Activated T-helper 9 cell treated with anti-CD3 and anti-CD28 coated beads, Interleukin-2, amount 50 U/mL, for 16 hours (primary cell): ENCODE measurements at places on chromosomes 11 and 22.

DNA sequence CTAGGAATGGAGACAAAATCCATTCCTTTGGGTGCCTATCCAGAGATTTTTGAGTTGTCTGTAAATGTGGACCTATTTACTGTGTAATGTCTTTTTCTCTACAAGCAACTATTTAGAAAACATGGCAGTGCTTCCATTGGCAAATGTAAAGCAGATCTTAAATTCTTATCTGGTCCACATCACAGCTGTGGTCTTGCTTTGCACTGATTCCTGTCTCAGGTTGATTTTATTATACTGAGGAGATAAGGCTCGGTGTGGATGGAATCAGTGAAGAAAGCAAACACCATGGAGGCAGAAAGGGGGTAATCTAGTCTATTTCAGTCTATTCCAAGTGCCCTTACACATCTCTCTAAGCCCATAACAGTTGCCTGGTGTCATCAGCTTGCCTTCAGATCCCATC lies 160.5 kb downstream of the NCAM1 start:
- no peak for DNase-seq

DNA sequence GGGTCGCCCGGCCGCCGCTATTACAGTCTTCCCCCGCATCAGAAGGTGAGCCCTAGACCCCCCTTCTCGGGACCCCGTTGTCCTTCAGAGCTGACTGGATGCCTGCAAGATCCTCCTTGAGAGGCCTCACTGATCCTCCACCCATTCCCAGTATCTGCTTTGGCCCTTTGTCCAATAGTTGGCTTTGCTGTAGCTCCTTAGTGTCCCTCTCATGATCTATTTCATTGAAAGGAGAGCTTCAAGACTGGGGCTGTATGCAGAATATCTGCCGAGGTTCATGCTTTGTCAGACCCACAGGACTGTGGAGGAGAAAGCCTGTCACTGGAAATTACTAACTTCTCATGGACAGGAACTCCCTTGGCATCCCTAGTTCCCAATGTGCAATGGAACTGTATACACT lies 499 bp downstream of the DLAT start:
- no peak for DNase-seq

DNA sequence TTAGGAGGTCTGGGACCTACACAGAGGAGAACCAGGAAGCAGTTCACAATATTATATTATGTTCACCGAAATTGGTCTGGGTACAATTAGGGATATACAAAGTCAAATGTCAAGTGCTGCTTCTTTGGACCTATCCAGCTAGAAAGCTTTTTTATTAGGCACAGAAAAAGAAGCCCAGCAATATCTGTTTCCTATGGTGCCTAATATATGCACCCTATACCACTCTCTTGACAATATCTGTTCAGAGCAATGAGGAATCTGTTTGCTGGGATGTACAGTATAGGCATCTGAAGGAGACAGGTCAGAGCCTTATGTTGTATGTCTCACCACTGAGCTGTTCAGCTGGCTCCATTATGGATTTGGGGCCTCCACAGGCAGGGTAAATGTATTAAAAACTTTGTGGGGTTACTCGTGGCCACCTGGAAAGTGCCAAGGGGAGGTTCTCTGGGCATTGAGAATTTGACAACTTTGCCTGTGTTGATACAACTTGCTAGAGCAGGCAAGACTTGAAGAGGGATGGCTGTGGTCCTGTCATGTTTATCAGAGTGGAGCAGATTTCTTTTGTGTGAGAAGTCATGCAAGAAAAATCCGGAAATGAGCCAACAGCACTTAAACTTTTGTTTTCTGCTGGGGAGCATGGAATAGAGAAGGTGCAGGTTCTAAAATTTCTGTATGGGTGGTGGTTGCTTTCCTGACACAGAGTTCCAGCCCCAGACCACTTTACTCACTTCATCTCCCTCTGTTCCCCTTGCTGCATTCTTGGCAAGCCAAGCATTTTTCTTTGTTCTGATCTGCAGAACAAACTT lies 10.1 kb downstream of the STIM1 start:
- DNase-seq = no peak

- DNase-seq = no peak
Observed at GRCh38 chr11:104846216-104846615, 52.0 kb downstream of the CASP12 start.

DNA sequence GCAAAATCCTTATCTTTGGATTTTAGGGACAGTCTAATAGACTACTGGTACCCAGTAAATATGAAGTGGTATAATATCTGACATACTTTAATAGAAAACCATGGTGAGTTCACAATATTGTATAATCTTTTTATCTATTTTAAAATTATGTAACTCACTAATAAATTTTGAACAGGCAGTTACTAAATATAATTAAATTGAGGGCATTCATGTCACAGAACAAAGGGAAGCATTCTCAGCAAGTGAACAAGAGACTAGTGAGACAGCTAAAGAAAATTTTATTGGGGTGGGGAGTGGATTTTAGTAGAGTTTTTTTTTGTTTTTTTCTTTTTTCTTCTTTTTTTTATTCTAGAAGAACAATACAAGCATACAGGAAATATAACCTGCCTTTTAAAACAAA lies 55.0 kb downstream of the DNAJC24 start:
- no peak for DNase-seq

- DNase-seq = no peak
Observed at GRCh38 chr11:9039198-9039597, 35.4 kb upstream of the NRIP3 start.

DNA sequence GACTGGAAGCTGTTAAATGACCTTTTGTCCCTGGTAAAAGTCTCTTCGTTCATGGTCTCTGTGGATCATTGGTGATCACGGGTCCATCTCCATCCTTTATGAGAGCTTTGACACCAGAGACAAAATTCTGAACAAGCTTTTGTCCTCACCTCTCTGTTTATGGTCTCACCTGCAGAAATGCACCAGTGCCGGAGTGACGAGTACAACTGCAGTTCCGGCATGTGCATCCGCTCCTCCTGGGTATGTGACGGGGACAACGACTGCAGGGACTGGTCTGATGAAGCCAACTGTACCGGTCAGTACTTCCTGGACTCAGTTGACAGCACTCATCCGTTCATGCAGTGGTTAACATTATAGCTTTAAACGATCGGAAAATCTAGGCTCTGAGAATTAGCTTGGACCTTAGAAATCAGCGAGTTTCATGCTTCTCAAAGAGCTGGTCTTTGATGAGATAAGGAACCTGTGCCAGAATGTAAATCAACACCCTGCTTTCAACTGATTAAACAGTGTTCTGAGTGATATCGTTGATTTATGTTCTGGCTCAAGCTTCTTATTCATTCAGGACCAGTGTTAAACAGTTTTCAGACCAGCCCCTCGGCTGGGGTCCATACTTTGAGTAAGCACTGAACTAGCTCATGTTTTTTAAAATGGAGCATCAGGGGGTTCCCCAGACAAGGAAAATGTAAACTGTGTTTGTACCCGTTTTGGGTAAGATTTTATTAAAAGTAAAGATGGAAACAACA lies 124.5 kb upstream of the SORL1-AS1 start:
- DNase-seq = no peak

GRCh38 chr11:104795501-104796213 lies 102.6 kb downstream of the CASP12 start:
- DNase-seq = no peak

GRCh38 chr11:134441281-134441680 lies 29.2 kb upstream of the B3GAT1 start:
- DNase-seq = no peak

DNA sequence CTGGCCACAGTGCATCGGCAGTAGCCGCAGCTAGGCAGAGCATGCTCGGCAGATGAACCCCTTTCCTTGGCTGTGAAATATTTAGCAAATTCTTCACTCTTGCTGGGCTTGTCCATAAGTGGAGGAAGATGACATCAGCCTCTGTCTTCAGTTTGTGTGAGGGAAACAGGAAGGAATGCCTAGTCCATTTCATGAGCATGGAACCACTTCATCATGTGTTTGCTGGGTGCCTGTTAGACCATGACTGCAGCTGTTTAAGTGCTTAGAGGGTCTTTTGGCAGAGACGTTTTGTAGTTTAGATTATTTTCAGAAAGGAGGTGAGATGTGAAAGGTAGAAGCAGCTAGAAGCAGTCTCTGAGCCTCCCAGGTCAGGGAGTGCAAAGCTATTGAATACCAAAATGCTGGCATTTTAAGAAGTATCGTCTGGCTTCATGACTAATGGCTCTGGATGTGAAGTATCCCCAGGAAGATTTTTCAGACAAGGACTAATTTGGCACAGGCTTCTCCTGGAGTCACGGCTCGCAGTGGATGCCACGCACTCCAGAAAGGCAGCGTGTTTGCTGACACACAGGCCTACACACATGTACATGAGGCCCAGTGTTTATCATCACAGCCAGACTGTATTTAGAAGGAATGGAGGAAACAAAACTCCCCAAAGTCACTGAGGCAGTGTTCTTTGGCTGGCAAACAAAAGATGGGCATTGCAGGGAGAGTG lies 43.1 kb upstream of the GRAMD1B start:
- DNase-seq = no peak

DNA sequence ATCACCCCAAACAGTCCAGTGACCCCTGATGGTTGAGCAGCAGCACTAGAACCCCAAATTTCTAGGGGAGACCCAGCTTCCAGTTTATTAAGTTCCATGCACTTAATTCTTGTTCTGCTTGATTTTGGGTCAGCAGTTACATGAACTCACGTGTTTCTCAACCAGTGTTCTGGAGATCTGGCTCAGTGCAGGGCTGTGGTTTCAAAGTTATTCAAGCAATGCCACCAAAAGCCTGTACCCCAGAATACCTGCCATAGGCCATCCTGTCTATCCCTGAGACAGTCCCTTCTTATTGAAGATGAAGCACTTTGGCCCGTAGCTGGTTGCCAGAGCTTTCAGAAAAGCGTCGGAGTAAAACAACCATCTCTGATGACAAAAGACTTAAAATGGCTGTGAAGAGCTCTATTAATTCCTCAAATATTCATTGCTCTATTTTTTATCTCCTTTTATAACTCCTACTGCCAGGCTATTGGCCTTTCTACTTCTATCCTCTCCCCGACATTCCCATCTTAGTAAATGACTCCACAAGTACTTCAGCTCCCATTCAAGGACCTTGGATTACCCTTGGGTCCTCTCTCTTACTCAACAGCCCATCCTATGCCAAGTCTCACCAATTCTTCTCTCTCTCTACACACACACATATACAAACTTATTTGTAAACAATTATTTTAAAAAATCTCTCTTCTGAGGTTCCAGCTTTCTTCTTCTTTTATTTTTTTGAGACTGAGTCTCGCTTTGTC lies 18.0 kb upstream of the VPREB1 start:
- no peak for DNase-seq

DNA sequence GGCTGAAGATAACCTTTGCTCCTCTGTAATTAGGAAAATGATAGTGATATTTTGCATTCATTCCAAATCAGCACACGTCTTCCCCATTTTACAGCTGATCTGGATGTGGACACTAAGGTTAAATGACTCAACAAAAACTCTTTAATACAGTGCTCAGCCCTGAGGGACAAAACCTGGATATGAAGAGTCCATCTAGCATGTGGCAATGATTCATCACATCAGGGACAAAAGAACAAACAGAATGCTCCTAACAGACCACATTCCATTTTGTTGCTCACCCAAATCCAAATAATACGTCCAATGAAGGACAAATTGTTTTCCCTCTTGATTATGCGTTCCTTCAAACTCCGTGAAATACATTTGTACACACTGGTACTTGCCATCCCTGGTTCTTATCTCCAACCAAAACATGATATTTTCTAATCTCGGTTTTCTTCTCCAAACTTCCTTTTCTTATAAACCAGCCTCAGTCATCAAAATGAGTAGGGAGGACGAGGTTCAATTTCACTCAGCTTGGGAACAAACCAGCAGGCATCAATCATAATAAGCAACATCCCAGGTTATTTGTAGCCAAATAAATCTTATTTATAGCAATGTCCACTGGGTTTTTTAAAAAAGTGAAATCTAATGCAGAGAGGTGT lies 53.7 kb upstream of the MTMR2 start:
- DNase-seq = no peak

DNA sequence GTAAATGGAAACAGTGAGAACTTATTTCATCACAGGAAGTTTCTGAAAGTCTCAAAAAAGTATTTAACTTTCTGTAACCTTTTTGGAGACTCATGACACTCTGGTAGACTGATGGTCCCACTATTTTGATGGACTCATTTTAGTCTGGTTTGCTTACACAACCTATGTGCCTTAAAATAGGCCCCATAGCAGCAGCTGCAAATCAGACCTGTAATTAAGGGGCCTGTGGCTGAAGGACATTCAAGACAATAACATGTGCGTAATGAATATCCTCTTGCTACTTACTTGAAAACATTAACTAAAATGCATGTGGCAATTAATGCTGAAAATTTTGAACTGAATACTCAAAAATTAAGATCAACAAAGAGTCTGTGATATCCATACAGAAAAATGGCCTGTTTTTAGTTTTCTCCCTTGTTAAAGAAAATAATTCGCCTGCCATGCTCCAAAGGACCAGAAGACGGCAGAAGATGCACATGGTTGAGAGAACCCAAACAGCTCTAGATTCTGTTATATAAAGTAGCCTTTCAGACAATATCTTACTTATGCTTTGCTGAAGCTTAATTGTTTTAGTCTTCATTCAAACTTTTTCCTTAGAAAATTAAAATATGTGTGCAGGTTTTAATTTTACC lies 568.5 kb downstream of the KCNA4 start:
- no peak for DNase-seq

GRCh38 chr11:7787239-7787638 lies 9.5 kb downstream of the OR5P2 start:
- no peak for DNase-seq

- no peak for DNase-seq
Observed at GRCh38 chr11:35501776-35502175, 23.6 kb downstream of the PAMR1 start.

- DNase-seq = no peak
Observed at GRCh38 chr11:63843041-63843440, 4.1 kb downstream of the MARK2 start.

GRCh38 chr11:74778581-74778980 lies 29.9 kb downstream of the RNF169 start:
- no peak for DNase-seq

DNA sequence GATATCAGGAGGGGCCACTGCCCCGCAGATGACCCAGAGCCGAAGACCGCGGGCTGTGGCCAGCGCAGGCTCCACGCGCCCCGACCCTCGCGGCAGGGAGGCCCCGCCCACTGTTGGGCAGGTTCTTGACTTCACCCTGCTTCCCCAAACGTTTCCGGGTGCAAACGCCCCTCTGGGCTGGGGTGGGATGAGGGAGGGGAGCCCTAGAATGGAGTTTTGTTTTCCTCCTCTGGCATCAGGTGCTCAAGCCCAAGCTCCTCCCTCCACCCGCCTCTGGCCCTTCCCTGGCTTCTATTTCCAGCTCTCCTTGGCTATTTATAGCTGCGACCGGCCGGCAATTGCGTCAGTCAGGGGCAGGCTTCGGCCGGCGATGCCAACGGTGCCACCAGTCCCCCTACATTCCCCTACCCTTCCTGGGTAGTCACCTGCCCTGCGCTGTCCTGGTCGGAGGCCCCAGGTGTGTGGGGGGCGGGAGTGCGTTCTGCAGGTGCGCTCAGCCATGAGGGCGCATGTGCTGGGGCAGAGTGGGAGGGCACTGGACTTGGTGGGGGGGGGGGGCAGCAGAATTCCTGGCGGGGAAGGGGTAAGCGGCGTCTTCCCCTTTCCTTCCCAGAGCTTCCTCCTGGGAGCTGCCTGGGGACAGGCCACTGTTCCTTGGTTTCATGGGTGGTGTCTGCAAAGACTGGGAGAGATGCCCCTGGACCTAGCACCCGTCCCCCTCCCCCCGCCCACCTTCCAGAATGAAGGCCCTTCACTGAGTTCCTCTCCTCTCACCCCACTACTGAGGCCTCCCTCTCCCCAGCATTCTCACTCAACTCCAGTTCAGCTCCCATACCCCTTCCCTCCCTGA lies 23.6 kb downstream of the DUSP8 start:
- DNase-seq = no peak
